ENCODE measurements at places on chromosomes 12 and 14.

DNA sequence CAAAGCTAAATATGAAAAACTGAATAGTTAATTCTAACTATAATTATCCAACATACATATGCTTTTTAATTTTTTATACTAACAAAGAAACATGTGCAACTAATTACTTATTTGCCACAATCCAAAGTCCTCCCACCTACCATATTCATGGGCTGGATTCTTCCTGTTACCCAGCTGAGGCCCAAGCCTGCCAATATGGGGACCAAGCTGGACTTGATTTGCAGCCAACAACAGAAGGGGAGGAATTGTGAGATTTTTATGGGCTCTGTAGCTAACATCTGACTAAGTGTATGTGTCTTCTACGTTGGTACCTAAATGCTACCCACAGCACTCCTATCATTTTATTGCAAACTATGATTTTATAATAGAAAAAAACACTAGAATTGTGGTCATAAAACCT is 13.1 kb upstream of the ANKS1B start:
- no peak for DNase-seq

DNA sequence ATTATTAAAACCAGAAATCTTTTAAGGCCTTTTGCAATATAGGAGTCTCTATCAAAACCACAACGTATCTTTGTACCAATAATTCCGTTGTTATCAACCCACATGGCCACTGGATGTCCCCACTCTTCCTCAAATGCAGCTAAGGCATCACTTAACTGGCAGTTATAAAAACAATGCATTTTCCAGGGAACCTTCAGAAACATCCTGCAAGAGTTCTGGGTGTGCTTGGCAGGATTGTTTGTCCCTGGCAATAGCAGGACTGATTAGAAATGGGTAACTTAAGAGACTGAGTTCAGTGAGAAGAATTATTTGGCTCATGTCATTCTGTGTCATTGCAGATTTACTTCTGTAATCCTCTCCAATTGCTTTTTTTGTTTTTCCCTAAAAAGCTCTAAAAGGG is 112.0 kb downstream of the SLC15A5 start:
- no peak for DNase-seq

DNA sequence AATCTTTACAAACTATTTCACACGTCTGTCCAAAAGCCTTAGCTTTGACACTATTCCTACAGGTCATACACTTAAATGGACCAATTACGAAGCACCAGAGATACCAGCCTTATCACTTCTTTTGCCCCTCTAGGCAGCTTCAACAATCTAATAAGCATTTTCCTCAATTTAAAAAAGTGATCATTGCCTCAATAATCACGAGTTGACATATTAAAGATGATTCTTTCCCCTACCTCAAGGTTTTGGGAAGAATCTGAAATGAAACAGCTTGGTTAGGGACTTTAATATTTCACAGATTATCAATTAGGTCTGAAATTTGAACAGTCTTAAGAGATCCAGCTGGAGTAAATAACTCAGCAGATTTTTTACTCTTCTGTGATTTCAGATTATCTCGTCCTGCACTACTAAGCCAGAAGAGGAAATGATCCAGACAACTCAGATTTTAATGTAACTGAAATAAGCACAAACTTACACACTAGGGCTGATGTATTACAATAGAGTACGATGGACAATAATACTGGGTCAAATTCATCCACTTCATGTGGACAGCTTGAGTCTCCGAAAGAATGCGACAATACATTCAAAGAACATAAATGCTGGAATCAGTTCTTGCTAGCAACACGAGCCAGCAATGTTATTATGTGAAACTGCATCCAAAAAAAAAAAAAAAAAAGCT is 15.9 kb downstream of the UBE2N start:
- DNase-seq = no peak

GRCh38 chr12:51320311-51320694 is 3.7 kb downstream of the BIN2 start:
- DNase-seq = no peak

GRCh38 chr12:107543416-107543815 is 142.2 kb upstream of the PWP1 start:
- no peak for DNase-seq

DNA sequence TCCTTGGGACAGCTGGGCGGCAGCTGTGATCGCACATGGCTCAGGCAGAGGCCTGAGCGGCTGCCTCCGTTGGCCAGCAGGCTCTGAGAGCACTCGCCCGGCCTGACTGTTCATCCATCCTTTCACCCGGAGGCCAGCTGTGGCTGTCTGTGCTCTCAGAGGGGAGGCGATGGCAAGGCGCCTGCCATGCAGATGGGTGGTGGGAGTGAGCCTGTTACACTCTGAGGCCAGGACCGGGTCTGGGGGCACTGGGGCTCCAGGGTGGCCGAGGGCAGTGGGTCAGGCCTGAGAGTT is 292.3 kb downstream of the TMEM121 start:
- DNase-seq = no peak

DNA sequence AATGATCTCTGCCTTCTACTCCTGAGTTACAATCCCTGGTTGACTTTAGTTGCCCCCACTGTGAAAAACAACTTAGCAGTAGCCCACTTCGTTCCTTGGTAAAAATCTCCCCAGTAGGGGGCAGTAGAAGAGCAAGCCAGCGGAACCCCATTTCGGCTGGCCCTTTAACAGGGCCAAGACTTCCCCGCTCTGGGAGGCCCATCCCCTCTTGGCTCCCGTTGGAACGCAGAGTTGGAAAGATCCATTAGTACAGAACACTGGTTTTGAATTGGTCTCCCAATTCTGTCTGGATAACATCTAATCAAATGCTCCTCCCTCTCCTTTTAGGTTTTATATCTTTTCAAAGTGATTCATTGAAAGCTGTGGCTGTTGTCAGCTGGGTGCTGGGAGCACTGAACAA is 1133.3 kb downstream of the BCL11B start:
- DNase-seq = peak; percentile 49

DNA sequence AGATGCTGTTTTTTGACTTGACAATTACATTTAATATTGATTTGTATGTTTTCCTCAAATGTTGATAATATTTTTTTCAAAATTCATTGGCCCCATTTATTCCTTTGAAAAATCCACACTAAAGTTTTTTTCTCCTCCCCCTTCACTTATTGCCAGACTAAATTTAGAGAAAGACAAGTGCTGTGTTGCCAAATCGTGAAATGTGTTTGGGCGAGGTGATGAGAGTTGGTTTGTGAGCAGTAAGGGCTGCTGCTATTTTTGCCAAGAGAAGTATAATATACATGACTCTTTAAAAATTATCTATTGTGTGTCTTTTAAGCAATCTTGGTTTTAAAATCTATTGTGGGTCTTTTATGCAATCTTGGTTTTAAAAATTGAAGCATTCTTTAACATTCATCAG is 188.9 kb downstream of the PPFIA2 start:
- DNase-seq = no peak

- no peak for DNase-seq
Observed at GRCh38 chr12:27937768-27938167, 34.8 kb downstream of the PTHLH start.

- no peak for DNase-seq
Observed at GRCh38 chr12:21813125-21813524, 38.6 kb upstream of the KCNJ8 start.

DNA sequence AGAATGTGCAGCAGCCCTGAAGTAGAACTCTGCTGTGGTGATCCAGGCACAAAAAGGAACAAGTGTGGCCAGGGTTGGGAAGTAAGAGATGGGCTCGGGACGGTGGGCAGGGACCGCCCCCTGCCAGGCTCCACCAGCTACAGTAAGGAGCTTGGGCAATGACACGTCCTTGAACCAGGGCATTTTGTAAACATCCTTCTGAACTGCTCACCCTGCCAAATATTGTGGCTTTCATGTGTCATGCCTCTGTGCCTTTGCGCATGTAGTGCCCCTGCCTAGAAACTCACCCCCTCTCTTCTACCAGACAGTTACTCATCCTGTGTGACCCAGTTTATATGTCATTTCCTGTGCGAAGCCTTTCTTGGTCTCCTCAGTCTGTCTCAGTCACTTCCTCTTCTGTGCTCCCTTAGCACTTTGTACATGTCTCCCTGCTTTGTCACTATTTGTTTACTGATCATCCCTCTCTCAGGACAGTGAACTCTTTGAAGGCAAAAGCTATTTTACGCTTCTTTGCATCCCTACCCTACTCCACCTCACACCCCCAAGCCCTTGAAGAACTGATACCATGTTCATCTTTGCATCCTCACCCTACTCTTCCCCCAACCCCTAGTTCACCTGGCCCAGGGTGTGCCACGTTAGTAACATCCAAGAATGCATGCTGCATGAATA is 108.9 kb upstream of the PLEKHG7 start:
- peak; percentile 68 for DNase-seq

GRCh38 chr14:99589031-99589441 is 15.0 kb downstream of the CCDC85C start:
- DNase-seq = no peak

- DNase-seq = no peak
Observed at GRCh38 chr12:94650143-94651056, at the start of gene TMCC3. Gene TMCC3, minus strand, starts transcription at chr12:94650557. Its CDS starts 127 bp downstream, at chr12:94650430.

DNA sequence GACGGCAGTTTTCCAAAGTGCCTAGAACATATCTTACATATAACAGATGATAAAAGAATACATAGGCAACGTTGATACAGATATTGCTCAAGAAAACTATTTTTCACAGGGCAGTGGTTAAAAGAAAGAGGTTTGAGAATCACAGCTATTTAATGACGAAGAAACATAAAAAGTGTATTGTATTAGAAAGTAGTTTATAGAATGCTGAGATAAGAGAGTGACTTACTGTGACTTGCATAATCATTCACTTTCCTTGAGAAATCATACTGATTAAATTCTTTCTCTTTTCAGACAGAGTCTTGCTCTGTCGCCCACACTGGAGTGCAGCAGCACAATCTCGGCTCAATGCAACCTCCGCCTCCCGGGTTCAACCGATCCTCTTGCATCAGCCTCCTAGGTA is 57.7 kb downstream of the PPP1R12A start:
- no peak for DNase-seq

GRCh38 chr12:108327621-108328344 is 11.3 kb downstream of the CMKLR1 start:
- DNase-seq = no peak

- DNase-seq = no peak
Observed at GRCh38 chr14:68638141-68638999, 154.5 kb downstream of the ZFP36L1 start.

DNA sequence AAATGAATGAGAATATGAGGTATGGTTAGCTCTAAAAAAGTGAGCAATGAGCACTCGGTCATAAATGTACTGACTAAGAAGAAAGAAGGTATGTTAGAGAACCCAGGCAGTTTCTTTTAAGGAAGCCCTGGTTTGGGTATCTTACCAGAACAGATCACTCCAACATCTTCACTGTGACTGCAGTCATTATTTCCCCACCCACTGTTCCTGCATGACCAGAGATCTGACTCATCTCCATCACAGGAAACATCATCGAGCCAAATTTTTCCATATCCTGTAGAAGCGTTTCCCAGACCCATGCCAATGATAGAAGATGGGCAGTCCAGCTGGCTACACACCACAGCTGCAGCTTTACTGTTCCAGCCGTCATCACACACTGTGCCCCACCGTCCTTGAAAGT is 48.0 kb downstream of the CD163L1 start:
- DNase-seq = no peak

DNA sequence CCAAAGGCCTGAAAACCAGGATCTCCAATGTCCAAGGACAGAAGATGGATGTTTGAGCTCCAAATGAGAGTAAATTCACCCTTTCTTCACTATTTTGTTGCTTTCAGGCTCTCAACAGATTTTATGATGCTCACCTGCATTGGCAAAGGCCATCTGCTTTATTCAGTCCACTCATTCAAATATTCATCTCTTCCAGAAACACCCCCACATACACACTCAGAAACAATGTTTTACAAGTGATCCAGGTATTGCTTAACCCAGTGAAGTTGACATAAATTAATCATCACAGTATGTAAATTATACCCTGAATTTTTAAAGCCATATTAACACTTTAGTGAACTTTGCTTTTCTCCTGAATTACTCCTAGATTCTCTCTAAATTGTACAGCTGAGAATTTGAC is 63.3 kb downstream of the DUSP6 start:
- DNase-seq = no peak

DNA sequence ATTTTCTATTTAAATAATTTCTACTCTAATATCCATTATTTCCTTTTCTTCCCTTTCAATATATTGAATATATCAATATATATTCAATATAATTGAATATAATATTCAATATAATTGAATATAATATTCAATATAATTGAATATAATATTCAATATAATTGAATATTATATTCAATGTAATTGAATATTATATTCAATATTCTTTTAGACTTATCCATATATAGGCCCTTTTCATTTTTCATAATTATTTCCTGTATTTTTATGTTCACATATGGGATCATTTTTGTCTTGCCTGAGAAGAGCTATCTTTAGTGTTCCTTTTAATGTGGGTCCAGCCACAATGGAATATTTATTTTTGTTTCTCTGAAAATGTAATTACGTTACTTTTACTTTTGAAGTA is 88.9 kb upstream of the ESRRB start:
- no peak for DNase-seq

GRCh38 chr12:41907021-41907420 is 237.7 kb downstream of the GXYLT1 start:
- DNase-seq = no peak

DNA sequence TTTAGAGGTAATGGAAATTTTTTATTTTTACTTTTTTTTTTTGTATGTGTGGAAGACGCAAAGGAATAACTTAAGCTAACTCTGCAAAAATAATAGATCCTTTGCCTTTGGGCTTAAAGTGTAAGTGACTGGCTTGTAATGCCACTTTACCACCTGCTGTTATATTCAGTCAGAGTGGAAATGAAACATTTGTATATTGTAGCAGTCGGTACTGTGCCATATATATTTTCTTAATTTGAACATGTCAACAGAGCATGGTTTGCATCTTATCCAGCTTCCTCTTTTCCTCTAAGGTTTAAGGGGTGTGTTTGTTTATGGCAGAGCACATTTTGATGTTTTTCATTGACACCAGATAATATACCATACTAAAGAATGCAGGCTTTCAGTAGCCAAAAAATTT is 176.6 kb downstream of the TRHDE start:
- DNase-seq = no peak

- DNase-seq = no peak
Observed at GRCh38 chr14:96216627-96217026, 12.0 kb downstream of the BDKRB2 start.

GRCh38 chr12:104407922-104408321 is 48.8 kb upstream of the CHST11 start:
- no peak for DNase-seq

GRCh38 chr14:63499701-63500250 is 43.4 kb downstream of the PPP2R5E start:
- DNase-seq = no peak
